ENCODE measurements at places on chromosomes 1 and 21.

- peak; percentile 70 for DNase-seq
These were observed 84.6 kb downstream of the LAMC2 start for GRCh38 chr1:183270541-183271141.

DNA sequence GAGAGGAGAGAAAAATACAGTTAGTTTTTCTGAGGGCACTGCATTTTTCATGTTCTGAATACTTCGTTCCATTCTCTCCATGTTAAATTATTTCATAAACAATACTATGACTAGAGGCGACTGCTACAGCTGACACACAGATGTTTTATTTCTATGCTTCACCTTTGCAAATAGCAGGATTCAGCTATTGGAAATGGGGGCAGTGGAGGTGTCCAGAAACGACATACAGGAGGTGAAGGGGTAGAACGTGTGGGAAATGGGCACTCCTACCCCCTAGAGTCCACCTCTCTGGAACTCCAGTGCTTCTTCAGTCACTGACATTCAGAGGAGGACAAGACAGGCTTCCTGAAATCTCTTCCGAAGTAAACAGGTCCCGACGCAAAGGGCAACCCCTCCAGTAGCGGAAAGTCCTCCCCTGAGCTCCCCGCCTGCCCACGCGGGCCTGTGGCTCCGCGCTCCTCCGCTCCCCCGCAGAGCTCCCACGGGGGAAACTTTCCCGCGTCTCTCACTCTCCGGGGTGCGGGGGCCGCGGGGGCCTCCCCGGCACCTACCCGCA lies 480 bp downstream of the DPYD start:
- DNase-seq = no peak

GRCh38 chr1:110945626-110946025 lies 18.1 kb downstream of the LRIF1 start:
- no peak for DNase-seq

- DNase-seq = no peak
These were observed 49.3 kb downstream of the PDE9A start for GRCh38 chr21:42702720-42703119.

DNA sequence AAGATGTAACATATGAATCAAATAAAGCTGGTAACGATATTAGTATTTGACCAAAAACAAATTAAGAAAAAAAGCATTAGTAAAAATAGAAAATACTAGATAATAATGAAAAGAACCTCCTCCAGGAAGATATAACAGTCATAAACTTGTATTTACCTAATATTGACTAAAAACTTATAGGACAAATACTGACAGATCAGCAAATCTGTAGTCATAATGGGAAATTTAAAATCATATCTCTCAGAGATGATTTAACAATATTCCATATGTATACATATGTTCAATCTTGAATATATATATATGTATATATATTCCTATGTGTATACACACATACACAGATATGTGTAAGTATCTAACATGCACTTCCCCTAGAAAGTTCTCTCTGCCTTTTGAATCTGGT lies 52.0 kb upstream of the FGGY start:
- no peak for DNase-seq

GRCh38 chr1:58572690-58573089 lies 4.4 kb downstream of the TACSTD2 start:
- no peak for DNase-seq

DNA sequence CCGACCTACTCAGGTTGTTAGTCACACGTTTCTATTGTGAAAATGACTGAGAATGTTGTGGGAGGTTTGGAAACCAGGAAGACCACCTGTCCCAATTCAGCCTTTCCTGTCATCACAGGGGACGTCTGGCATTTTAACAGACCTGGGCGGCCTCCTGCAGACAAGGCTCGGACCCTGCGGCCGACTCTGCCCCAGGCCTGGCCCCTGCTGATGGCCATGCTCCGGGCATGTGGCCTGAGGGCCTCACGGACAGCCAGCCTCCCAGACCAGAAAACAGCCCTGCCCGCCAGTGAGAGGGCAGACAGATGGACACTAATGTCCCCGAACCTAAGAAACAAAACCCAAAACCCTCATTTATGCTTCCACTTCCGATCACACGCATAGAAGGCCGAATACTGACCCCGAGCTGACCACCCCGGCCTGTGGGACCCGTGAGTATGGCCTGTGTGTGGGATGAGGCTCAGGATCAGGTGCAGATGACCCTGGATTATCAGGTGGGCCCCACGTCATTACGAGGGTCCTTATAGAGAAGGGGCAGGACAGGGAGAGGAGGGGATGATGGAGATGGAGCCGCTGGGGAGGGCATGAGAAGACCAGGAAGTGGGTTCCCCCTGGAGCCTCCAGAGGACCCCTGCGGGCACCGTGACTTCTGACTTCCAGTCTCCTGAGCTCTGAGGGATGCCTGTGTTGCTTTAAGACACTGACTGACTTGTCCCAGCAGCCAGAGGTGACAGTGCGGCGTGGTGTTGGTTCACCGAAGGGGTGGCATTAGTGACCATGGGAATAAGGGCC lies 9.6 kb downstream of the COL18A1 start:
- DNase-seq = no peak

- no peak for DNase-seq
These were observed 3.0 kb downstream of the YOD1 start for GRCh38 chr1:207048041-207048440.

- no peak for DNase-seq
These were observed 96.8 kb upstream of the BMP8A start for GRCh38 chr1:39394598-39394997.

DNA sequence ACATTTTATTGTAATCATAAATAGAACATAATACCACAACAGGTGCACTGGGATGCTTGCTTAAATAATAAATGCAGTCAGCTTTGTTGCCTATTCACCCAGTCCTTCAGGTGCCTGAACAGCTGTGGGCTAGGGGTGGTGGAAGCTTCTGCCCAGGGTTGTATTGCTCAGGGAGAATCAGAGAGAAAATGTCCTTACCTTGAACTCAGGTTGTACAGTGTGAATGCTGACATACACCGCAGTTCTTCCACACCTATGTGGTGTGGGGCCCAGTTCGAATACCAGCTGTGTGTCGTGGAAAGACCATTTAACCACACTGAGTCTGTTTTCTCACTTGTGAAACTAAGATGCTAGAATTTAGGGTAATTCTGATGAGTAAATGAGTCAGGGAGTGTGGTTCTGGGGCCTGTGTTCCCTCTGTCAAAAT lies 115.7 kb upstream of the ATP1A1 start:
- DNase-seq = no peak

- no peak for DNase-seq
These were observed 4.2 kb upstream of the NLRP3 start for GRCh38 chr1:247411621-247412327.

GRCh38 chr1:235088430-235088829 lies 40.2 kb downstream of the TOMM20 start:
- DNase-seq = no peak

GRCh38 chr1:203455706-203456105 lies 19.9 kb upstream of the PRELP start:
- peak; percentile 85 for DNase-seq

DNA sequence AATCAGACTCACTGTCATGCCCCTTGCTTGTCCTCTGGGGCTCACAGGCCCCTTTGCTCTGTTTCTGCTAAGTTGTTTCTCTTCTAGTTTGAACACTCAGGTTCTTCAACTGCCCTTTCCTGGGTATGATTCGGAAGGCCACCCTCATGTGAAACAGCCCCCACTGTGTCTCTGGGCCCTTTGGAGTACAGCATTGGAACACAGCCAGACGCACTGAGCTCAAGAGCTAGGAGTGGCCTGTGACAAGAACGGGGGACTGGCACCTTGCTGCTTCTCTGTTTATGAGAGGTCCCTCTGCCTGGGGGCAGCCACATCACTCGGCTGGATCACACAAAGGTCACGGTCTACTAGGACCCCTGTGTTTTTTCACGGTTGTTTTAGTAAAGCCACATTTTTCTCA lies 114.4 kb upstream of the ZC3H12A start:
- no peak for DNase-seq

GRCh38 chr1:10612436-10613160 lies 137.8 kb downstream of the PEX14 start:
- DNase-seq = no peak

DNA sequence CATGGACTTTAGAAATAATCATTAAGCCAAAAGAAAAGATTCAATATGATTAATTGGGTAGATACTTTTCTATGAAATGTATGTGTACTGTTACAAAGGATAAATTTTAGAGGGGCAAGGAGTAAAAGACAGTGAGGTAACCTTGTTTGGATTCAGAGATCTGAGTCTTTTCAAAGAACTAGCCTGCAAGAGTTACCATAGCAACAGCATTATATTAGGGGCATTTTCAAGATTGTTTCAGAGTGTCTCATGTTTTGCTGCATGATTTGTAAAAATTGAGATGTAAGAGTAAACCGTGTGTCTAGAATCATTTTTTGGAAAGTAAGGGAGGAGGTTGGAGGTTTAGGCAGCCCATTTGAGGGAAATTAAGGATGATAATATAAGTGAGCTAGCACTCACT lies 70.6 kb upstream of the KIAA1614 start:
- DNase-seq = no peak

DNA sequence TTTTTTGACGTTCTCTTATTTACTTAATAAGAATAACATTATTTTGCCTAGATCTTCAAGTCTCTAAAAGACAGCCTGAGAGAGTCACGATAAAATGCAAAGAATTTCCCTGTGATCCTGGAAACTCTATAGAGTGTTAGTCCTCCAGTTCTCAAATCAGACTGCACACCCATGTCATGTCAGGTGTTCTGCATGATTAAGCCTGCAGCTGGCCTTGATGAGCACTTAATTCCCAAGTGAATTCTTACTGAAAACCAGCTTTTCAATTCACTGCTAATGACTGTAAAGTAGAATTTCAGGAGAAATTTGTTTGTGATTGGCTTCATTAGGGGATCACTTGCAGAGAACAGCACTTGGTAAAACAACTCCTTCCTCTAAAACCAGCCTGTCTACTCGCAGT lies 41.9 kb downstream of the CHML start:
- no peak for DNase-seq

- no peak for DNase-seq
These were observed 98.1 kb upstream of the IGSF21 start for GRCh38 chr1:18009478-18009961.

DNA sequence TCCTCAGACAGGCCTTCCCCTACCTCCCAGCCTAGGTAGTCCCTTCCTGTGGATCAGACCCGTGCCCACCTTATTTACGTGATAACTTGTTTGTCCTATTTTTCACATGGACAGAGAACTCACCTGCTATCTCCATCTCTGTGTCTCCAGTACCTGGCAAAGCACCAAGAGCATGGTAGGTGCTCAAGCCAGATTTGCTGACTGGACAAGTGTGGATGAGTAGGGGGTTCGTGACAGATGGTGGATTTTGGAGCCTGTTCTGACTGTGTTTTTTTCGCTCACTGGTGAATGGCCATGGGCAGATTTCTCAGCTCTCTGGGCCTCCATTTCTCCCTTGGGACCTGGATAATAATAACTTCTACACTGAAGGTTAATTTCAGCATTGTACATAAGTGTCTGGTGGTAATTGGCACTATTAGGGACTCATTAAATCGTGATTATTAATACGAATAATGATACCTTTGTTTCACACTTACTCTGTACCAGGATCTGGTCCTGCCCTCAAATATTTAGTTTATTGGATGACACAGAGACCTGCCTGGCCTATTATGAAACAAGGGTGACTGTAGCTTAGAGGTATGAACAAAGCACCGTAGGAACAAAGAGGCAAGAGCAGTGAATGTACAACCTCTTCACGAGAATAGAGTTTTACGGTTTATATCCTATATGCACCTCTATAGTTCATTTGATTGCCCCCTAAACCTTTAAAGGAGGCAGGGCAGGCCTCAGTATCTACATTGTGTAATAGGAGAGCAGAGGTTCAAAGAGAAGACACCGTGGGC lies 24.5 kb upstream of the SLC26A9 start:
- DNase-seq = no peak

- peak; percentile 85 for DNase-seq
These were observed 6.5 kb upstream of the GUCA2A start for GRCh38 chr1:42170779-42171621.

- DNase-seq = peak; percentile 75
These were observed 7.4 kb downstream of the IRF2BP2 start for GRCh38 chr1:234602334-234603220.

- no peak for DNase-seq
These were observed 7.5 kb downstream of the OTUD3 start for GRCh38 chr1:19889656-19890055.

GRCh38 chr21:31576428-31576827 lies 83.1 kb upstream of the SOD1 start:
- DNase-seq = no peak

DNA sequence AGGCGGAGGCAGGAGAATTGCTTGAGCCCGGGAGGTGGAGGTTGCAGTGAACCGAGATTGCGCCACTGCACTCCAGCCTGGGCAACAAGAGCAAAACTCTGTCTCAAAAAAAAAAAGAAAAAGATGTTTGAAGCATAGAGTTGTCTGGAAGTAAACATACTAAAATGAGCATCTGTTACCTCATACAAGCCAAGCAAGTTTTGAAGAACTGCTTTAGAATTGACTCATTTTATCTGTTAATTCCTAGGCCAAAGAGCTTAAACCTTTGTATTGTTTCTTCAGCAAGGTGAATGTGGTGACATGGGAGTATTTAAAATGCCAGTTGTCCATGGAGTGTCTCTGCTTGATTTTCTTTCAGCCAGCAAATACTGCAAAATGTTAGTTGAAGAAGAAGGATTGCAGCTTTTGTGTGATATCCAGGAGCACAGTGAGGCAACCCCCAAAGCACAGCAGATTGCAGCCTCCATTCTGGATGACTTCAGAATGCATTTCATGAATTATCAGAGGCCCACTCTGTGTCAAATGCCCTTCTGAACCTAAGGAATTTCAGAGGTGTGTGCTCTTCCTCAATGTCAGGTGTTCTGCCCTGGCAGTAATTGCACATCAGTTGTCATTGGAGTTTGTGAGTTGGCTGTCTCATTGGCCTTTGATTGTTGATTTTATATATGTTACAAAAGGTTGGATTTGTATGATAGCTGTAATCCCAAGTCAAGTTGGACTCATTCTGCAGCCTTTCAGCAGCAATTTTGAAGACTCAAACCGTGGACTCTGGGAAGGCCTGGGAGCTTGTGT lies 28.9 kb downstream of the ECHDC2 start:
- no peak for DNase-seq

GRCh38 chr1:232987774-232988140 lies 37.3 kb downstream of the NTPCR start:
- DNase-seq = no peak

DNA sequence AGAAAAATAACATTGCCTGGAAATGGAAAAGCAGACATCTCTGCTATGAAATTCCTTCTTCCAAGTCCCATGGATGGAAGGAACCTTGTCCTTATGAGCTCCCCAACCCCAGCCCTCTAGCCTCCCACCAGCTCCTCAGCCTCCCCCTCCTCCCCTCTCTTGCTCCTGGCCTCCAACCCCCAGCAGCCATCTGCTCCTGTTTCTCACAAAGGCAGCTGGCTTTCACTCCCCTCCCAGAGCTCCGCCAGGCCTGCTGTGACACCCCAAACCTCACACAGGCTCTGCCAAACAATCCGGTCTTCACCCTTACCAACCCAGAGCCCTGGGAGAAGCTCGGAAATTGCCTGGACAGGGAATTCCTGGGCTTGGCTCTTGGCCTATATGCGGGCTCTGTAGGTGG lies 69.2 kb downstream of the KLHDC7A start:
- no peak for DNase-seq
